ENCODE measurements at places on chromosomes 3 and 15.

- DNase-seq = no peak
These were observed 30.9 kb downstream of the ITPR1 start for GRCh38 chr3:4523710-4524698.

DNA sequence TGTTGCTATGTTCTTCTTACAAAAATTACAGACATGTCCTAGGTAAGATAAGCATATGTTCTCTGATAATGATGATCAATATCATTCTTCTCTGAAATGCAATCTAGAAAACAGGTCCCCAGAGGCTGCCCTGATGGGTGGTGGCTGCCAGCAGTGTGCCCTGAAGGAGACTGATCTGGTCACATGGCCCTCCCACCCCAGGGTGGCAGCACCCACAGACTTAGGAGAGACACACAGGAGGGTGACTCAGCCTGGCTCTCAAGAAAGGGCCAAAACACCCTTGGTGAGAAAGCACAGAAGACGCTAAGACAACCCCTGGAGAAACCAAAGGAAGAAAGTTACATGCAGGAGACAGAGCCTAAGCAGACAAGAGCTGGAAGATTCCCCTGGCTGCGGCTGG is 203.7 kb downstream of the TJP1 start:
- no peak for DNase-seq

DNA sequence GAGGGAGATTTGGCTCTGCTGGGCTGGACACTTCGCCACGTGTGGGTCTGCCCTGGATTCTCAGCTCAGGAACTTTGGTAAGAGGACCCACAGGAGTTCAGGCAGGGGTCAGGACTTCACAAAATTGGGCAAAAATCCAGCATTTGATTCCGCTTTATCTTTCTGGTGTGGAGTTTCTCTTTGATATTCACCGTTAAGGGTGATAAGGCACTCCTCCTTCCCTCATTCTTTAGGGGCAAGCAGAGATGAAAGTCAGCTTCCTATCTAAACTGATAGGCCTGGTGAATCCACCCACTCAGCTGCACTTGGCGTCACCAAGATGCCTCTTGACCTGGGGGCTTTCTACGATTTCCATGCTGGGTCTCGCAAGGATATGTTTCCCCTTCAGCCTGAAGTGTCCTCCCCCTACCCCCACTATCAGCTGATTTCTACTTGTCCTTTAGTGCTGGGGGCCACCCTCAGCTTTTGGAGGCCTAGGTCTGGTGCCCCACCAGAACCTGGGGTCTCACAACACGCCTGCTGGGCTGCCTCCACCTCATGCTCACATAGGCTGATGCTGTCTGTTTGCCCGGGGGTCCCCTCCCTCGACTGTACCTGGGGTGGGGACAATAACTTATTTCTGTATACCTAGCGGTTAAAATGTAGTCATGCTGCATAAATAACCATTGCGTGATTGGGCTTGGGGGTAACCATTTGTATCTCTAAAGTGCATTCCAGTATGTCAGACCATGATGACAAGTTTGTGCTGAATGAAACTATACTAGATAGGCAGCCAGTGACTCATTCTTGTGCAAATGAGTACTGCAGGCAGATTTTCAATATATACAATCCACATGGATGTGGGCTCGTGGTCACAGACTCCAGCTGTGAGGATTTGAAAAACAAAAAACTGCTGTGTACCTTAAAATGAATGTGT is 248.3 kb downstream of the ADAMTS17 start:
- peak; percentile 41 for DNase-seq

DNA sequence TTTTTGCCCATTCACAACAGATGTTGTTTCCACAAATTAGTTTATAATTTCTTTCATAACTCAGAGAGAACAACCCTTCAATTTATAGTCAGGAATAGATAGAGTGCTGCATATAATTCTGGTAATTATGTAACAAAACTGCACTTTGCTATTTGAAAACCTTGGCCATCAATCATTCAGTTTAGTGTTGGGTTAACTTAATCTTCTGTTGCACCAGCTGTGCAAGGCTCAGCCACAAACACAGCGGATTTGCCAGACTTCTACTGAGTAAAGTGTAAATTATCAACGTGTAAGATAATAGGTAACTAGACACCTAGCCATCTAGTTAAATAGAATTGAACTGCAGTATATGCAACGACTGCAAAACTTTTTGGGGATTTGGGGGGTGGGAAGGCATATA is 1064.3 kb upstream of the EPHA6 start:
- no peak for DNase-seq

GRCh38 chr15:75058127-75058905 is 34.9 kb downstream of the PPCDC start:
- peak; percentile 26 for DNase-seq

GRCh38 chr15:43134157-43134635 is 810 bp downstream of the TMEM62 start:
- no peak for DNase-seq

DNA sequence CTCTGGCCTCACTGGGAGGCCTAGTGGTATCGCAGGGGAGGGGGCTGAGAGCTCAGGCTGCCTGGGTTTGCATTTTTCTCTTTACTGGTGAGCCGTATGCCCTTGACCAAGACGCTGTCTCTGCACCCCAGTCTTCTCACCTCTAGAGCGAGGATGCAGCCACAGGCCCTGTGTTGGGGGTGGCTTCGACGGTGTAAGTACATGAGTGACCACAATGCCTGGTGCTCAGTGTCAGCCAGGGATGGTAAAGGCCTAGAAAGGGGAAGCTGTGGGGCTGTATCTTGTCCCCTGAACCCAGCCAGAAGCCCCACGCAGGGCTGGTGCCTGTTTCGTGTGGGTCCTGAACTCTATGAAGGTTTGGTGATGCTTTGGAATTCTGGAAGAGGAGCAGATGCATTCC is 19.8 kb downstream of the SYNM start:
- no peak for DNase-seq

- no peak for DNase-seq
These were observed 149.9 kb downstream of the NEK10 start for GRCh38 chr3:27219127-27219845.

DNA sequence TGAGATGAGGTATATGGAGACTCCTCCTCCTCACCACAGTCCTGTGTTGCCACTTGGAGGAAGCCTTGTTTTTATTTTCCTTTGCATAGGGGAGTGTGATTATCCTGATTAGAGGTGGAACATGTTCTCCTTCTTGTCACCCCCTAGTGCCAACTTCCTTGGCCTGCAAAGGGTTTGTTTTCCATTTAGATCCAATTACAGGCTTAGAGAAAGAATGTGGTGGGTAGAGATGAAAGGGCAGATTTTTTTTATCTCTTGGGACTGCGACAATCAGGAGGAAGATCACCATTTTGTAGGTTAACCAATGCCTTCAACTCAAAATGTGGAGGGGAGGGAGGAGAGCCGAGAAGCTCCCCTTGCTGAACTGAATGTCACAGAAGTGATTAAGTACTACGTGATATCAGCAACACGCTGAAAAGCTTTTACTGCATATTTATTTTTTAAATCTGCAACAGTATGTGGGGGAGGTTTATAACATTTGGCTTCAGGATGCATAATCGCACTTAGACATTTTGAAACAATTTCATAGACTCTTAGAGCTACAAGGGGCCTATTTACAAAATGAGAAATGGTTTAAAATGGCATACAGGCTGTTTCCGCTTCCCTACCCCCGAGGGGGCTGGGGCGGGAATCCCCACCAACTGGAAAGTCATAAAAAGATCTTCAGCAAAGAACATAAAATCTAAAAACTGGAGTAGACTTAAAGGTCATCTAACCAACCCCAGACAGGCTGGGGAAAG is 2.4 kb downstream of the LMCD1 start:
- no peak for DNase-seq

DNA sequence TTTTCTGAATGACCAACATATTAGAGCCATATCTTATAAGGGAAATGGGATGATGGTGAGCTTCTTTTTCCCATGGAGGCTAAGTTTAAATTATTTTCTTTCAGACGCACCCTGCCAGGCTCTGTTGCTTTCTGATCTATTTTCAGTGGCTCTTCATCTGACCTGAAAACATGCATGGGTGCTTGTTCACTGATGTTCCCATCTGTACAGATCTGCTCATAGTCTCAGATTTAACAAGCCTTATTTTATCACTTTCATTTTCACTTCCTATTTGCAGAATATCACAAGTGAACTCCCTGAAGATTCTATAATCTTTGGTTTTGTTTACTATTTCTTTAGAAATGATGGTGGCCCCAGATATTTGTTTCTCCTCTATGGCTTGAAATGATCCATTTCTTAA is 31.1 kb upstream of the SUCLG2 start:
- no peak for DNase-seq

DNA sequence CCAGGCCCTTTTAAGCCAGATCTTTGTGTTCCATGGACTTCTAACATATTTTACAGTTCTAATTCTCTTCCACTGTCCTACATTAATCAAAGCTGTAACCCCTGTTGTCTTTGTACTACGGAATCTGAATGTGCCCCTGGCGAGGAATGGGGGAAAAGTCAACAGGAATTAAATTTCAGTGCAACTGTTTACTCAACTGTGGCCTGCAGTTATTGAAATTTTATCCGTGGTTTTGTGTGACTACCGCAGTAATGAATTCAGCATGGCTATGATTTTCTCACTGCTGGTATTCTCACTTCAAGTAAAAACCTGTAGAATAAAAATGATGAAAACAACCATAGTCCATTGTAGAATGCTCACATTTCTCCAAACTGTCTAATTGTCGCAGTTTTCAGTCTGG is 388.0 kb downstream of the FOXP1 start:
- DNase-seq = no peak

- DNase-seq = no peak
These were observed 4.2 kb upstream of the EFCAB12 start for GRCh38 chr3:129432671-129433070.

DNA sequence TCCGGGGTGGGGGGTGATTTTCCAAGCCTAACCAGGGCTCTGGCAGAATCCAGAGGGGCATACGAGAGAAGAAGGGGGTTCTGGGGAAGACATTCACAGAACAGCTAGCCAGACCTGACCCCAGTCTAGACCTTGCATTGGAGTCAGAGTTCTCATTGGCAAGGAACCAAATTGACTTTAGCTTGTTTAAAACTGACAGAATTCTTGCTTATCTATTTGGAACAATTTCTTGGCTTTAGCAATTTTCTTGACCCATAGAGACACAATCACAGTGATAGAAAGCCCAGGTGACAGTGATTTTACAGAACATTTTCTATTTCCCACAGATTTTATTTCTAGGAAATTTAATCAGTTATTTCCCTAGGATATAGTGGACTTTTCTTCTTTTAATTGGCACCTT is 23.6 kb upstream of the ATP11B start:
- no peak for DNase-seq

- no peak for DNase-seq
These were observed 48.0 kb downstream of the EHHADH start for GRCh38 chr3:185205865-185206264.

- DNase-seq = peak; percentile 77
These were observed 410 bp downstream of the LRRC49 start for GRCh38 chr15:70892912-70893560.
